ENCODE measurements at places on chromosomes 7 and 10. TPM values are rescaled to one million over a fixed set of nuclear protein-coding genes. Genes with fewer than 3 reads are reported as not detected.

Gene FOXK1
- 12.4 TPM for total RNA-seq

Gene LEP
- total RNA-seq, result not detected

Gene SLC26A4
- 0.09 TPM for total RNA-seq

Gene TMEM213
- not detected for total RNA-seq

Gene RBM20
- total RNA-seq, result 1.7 TPM

Gene PLPP4
- 0.14 TPM for total RNA-seq

Gene PRF1
- total RNA-seq, result not detected

Gene GIMAP1
- not detected for total RNA-seq

Gene HOXA4
- total RNA-seq, result 2.7 TPM

Gene FXYD4
- not detected for total RNA-seq

Gene BTBD16
- 0.52 TPM for total RNA-seq

Gene ASAH2B
- total RNA-seq, result 3.6 TPM

Gene TLX1
- total RNA-seq, result not detected

Gene SSBP1
- total RNA-seq, result 309 TPM

Gene VAX1
- 1.4 TPM for total RNA-seq

Gene ABCB1
- not detected for total RNA-seq

Gene PLCE1
- 6.3 TPM for total RNA-seq

Gene LRIT1
- not detected for total RNA-seq

Gene CLCN1
- total RNA-seq, result not detected

Gene TMEM236
- total RNA-seq, result 0.12 TPM

Gene MYPN
- total RNA-seq, result 2.7 TPM

Gene TMEM229A
- total RNA-seq, result not detected

Gene GNB2
- 268 TPM for total RNA-seq

Gene UPK3B
- total RNA-seq, result 17.4 TPM

Gene IFIT5
- total RNA-seq, result 7.3 TPM

Gene MSMB
- total RNA-seq, result not detected

Gene NUDT1
- total RNA-seq, result 89.6 TPM

Gene NPFFR1
- not detected for total RNA-seq

Gene ZNF117
- 0.15 TPM for total RNA-seq

Gene PANK1
- total RNA-seq, result 5.4 TPM

Gene DNAJC12
- 56.2 TPM for total RNA-seq

Gene CXCL12
- total RNA-seq, result 0.13 TPM

Gene ASB4
- 0.23 TPM for total RNA-seq

Gene ZNF727
- not detected for total RNA-seq

Gene SUN3
- not detected for total RNA-seq

Gene CCDC3
- total RNA-seq, result 0.94 TPM

Measured in A549 treated with CpdA at 1 μM for 4 hours (cell line).